ENCODE measurements at places on chromosomes 4 and X.
A peak's percentile ranks its signal among the peaks of the same experiment; 100 is the strongest.

- DNase-seq: no peak
Measured at GRCh38 chr4:76698141-76698540, 199.8 kb downstream of the SOWAHB start.

DNA sequence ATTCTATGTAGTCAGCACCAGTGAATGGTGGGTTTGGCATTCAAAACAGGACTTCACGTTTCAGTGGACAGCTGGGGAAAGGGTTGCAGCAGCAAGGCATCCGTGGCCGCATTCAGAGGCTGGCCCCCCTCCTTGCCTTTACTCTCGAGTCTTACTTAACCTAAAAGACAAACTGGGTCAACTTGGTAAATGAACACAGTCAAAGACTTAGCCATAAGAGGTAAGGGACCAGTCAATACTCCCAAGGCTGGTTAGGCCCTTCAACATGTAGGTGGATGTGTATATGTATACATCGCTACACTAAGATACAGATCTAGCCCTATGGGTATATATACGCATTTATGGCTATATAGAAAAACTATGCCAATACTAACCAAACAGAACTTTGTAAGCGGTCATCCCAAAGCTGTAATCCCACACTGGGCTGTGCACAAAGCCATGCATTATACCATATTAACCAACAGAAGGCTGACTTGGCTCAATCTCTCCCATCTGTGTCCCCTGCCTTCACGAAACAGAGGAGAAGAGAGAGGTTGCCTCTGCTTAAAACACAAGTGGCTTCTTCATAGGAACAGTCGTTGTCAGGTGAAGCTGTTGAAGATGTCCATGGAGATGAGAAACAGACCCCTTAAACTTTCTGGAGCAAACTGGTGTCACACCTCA, 61.9 kb downstream of the TSC22D3 start:
- DNase-seq: no peak

GRCh38 chr4:30768277-30768676, 48.1 kb downstream of the PCDH7 start:
- no peak for DNase-seq

DNA sequence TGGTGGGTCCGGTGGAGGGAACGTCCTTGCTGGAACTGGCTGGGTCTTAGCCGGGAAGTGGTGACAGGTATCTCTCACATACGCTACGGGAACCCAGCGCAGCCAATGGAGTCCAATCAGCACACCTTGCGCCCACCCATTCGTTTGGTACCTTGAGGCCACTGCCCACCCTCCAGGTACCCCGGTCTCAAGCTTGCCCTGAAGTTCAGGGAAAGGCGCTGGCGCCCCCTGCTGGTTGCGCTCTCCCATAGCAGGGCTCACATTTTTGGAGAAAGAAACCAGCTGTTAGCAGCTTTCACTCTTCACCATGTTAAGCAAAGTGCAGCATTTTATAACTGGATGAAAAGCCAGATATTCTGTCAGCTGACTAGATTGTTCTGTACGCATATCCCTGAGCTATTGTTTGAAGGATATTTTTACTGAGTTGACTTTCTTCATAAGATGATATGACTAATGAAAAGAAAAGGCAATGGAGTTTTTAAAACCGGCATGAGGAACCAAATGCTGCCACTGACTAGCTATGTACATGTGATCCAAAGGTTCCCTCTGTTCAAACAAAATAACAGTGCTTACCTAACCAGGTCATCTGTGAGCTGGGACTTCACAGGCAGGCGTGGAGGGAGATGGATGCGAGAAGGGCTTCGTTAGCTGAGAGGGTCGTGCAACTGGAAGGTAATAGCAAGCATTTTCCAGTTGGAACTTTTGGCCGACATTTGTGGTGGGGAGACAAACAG, 43.7 kb downstream of the OTOP1 start:
- DNase-seq: peak; percentile 30

GRCh38 chrX:15418041-15418706, 34.0 kb upstream of the VEGFD start:
- no peak for DNase-seq

DNA sequence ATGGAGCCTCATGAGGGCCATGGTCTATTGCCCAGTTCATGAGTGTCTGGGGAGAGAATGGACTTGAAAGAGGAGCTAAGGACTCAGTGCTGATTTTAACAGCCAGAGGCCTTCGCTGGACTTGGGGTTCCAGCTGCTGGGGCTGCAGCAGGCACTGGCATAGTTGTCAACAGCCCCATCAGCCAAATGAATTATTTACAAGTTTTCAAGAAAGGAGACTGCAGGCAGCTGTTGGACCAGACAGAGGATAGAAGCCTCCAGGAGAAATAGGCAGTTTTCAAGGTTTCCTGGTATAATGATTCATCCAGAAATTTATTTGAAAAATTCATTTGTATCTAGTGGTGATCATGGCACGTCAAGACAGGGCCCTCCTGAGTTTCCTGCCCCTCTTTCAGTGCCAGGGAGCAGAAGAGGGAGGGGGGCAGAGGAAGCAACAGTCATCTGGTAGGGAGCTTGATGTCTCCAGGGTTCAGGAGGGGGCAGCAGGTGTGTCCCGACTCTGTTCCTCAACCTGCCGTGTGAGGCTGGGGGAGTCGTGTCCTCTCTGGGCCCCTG, 63.1 kb upstream of the GPR78 start:
- no peak for DNase-seq

- peak; percentile 88 for DNase-seq
Measured at GRCh38 chrX:45515262-45516215, 314.9 kb upstream of the DIPK2B start.

DNA sequence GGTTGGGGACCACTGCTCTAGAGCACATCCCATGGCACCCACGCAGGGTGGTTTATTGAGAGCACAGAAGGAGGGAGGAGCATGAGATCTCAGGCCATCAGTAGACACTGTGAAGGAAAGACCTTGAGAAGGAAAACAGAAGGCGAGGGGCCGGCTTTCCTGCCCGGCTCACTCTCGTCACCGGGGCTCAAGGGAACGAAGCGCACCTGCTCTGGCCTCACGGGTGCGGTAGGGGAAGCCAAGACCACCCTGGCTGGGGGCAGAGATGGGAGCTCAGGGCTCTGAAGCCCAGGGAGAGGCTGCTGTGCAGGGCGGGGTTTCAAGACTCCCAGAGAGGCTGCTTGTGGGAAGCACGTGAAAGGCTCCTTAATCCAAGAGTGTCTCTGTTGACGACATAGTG, 105.9 kb downstream of the TNIP2 start:
- no peak for DNase-seq

- DNase-seq: peak; percentile 4
Measured at GRCh38 chrX:22666441-22666840, 333.3 kb upstream of the DDX53 start.

Data from suppressor macrophage treated with lipopolysaccharide for 4 hours (primary cell).